ENCODE measurements at places on chromosomes 16 and 17.

GRCh38 chr16:75942351-75942750 lies 216.1 kb upstream of the CPHXL start:
- DNase-seq: no peak

DNA sequence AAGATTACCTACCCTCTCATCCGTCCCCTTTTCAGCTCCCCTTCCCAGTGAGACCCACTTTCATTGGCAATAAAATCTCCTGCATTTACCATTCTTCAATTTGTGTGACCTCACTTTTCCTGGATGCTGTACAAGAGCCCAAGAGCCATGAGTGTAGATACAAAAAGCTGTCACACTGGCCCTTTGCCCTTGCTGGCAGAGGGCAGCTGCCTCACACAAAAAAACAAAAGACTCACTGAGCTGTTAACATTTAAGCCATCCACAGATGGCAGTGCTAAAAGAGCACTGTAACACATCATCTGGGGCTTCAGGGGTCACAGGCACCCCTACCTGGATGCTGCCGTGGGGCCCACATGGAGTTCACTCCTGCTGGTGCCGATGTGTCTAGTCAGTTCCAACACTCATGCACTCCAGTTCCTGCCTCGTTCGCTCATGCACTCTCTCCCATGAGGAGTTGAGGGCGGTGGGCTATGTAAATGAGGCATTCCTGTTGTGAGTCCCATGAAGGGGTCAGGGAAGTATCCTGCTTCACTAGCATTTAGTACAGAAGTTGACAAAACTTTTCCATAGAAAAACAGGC lies 123.1 kb downstream of the CA10 start:
- no peak for DNase-seq

GRCh38 chr17:75595920-75596313 lies 8.3 kb downstream of the MYO15B start:
- no peak for DNase-seq

DNA sequence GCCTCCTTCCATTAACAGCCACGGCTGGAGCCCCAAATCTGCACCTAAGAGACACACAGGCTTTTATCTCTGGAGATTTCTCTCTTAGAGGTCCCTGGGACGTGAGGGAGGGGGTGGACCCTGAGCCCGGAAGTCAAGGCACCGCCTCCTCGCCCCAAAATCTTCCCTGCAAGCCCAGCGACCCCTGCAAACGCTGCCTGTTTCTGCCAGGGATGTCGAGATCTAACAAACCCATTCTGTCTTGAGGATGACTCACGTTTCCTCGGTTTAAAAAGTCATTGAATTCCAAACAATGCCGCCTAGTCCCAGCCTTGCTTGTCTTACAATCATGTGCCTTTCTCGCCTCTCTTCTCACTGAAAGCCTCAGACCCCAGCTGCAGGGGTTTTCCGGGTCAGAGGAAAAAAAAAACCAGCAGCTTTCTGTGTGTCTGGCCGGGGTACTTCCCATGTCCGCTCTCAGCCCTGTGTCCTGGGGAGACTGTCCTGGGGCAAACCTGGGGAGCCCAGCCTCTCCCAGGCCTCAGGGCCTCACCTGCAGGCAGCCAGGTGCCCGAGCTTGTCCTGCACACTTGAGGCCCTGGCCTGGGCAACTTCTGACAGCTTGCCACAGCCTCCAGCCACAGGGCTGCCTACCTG lies 15.4 kb downstream of the ARL2BP start:
- no peak for DNase-seq

DNA sequence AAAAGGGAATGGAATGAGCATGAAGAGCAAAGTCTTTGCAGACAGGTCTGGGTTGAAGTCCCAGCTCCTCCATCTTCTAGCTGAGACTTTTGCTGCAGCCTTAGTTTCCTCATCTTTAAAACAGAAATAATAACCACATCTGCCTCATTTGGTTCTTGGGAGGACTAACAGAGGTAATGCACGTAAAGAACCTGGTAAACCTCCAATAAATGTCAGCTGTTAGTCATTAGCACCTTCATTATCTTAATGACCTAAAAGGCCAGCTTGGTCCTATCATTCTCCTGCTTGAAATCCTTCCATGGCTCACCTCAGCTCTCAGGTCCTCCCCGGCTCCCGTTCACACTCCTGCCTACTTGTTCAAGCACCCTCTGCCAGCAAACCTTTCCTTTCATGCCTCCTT lies 51.8 kb downstream of the SKAP1 start:
- no peak for DNase-seq

DNA sequence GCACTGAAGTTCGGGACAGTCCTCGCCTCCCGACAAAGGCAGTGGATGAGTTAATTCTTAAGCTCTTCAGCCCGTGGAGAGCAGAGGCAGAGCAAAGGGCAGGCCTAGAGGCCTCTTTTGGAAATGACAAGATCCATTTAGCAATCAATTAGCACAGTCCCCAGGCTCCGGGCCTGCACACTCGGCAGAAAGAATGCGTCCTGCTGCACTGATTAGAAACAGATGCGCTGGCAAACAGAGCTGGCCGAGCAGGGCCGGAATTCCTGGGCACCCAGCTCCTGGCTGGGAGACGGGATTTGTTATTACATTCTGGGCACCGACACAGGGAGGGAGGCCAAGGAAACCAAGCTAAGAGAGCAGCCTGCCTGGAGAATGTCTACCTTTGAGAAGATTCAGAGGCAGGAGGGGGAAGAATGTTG lies 162.9 kb downstream of the COPRS start:
- peak; percentile 76 for DNase-seq

DNA sequence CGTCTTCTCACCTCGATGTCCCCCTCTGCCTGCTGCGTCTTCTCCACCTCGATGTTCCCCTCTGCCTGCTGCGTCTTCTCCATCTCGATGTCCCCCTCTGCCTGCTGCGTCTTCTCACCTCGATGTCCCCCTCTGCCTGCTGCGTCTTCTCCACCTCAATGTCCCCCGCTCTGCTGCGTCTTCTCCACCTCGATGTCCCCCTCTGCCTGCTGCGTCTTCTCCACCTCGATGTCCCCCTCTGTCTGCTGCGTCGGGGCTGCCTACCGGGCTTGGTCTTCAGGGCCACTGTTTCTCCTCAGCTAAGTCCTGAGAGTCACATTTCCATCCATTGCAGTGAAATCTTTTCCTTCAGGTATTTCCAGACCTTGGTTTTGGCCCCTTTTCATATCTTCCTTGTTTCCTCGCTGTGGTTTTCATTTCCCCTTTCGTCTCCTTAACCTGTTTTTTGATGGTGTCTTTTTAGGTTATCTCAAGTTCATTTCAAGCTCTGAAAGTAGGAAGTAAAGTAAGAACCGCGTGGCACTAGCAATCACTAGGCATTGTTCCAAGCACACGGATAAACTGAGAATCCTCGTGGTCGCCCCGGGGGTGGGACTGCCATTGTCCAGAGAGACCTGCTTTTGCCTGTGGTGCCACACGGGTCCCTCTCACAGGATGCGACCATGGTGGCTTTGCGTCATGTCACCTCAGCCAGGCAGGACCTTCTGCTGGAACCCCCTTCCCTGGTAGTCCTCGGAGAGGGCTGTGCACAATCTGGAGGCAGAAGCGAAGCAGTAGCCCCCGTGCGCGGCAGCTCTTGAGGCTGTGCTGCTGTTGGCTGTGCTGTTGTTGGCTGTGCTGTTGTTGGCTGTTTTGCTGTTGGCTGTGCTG lies 9.5 kb upstream of the ZNF750 start:
- DNase-seq: no peak

- no peak for DNase-seq
These were observed 99.0 kb downstream of the MYO1D start for GRCh38 chr17:32777922-32778321.

- DNase-seq: no peak
These were observed 1.0 kb upstream of the CREBBP start for GRCh38 chr16:3881499-3881990.

- DNase-seq: no peak
These were observed 14.8 kb downstream of the PSMD3 start for GRCh38 chr17:39995438-39995837.

DNA sequence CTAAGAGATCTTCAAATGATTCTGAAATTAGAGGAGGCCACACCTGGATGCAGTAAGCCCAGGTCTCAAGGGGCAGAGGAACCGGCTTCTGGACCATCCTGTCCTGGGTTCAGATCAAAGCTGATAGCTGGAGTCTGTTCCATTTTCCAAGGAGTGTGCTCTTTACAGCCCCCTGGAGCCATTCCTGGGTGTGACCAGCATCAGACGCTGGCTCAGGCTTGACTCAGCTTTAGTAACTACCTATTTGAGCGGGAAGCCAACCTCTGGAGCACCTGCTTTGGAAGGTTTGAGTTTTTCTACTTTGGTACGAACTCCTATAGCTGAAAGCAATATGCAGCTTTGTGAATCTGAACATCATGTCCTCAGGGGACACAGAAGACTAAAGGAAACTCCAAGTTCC lies 12.9 kb upstream of the BBS2 start:
- no peak for DNase-seq

DNA sequence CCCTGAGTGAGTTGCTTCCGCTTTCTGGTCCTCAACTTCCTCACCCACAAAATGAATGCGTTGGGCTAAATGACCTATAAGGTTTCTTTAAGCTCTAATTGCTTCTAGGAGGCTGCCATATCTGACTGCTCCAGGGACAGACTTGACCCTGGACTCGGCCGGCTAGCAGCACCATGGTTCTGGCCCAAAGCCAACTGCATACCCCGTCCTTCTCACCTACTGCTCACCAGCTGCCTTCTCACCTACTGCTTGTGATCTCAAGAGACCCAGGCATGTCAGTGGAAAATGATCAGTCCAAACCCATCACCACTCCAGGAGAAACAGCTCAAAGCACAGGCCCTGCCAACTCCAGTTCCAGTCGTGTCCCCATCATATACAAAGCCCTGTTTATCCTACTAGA lies 124.3 kb upstream of the IRX5 start:
- DNase-seq: no peak

- DNase-seq: no peak
These were observed 32.0 kb upstream of the PLLP start for GRCh38 chr16:57316390-57317017.

DNA sequence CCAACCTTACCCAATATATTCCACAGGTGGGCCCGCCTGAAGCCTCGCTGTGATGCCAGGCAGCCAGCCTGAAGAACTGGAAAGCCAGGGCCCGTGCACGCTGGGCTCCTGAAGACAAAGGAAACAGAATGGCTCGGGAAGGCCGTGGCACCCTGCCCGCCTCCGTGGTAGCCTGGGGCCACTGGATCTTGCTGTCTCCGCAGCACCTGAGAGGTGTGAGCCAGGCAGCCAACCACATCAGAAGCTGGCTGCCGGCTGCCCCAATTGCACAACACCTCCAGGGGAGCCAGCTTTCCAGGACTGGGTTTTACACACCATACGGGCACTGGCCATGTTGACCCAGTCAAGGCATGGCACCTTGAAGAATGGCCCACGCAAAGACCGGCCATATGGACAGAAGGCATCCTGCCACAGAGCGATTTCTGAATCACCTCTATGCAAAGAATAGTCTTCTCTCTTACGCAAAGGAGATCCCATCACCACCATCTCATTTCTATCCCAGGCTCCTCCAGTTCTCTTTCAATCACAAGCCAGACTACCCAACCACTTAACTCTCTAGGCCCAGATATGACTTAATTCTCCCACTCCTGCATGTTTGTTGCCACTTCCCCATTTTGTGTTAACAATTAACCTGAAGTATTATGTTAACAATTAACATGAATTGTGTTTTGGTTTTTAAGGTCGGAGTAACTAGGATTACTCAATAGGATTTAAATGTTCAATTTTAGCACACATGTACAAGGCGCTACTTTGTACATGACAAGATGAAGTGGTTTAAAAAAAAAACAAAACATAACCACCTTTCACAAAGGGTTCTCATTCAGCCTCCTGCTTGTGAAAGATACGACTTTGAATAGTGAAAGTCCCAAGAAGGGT lies 32.1 kb downstream of the ZFHX3 start:
- peak; percentile 48 for DNase-seq

GRCh38 chr17:3894911-3895343 lies 2.1 kb upstream of the CAMKK1 start:
- DNase-seq: peak; percentile 64

GRCh38 chr17:29682987-29683386 lies 60.3 kb upstream of the CORO6 start:
- DNase-seq: no peak

GRCh38 chr17:37648555-37648954 lies 5.3 kb upstream of the DDX52 start:
- no peak for DNase-seq

DNA sequence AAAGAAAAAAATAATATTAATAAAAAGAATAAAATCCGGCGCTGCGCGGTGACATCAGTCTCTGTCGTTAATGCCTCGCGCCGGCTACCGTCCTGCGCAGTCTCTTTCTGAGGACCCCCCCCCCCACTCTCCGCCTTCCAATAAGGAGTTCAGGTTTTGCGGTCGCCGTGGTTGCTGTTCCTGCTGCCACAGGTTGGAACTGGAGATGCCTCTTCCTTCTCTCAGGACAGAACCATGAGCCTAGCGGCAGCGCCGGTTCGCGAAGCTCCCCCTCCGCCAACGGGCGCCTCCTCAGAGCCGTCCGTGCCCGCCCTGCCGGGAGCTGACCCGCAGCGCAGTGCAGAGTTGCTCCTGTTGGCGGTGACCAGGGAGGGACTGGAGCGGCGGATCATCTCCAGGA lies 2093.4 kb downstream of the TP53TG3F start:
- DNase-seq: no peak

GRCh38 chr17:66667090-66667489 lies 167.8 kb upstream of the CACNG5 start:
- no peak for DNase-seq

DNA sequence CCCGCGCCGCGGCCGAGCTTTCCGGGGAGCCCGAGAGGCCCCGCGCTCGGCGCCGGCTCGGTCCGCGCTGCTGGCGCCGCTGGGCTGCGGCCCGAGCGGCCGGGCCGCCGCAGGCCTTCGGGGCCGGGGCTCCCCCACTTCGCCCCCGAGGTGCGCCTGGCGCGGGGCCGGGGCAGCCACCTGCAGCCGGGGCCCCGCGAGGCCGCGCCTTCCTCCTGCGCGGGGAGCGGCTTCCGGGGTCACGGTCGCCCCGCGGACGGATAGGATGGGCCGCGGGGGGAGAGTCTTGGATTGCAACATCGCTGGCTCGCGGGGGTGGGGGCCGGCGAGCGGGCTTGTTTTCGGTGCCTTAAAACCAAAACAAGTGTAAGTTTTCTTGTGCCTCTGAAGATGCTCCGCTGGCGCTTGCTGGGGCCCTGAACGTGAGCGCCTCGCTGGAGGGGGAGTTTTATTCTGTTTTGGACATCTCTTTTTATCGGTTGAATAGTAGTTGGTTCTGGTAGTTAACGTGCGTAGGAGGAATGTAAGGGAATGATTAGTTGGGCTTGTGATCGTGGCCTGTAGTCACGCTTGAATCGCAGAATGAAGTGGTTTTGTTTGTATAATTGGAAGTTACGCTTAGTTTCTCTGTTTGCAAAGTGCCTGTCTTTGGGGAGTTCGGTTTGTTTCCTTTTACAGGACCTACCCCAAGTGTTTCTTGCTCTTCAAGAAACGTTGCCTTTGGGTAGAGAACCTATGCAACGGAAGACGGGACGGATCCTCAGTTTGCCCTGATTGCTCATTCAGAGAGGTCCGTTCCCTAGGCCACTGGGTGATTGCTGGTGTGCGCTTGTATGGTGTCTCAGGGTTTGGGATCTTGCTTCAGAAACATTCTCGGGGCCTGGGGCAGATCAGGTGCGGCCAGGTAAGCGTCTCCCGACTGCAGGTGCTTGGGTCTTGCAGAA lies 724 bp downstream of the UBE2I start:
- peak; percentile 44 for DNase-seq

- no peak for DNase-seq
These were observed 561.6 kb upstream of the PSMD7 start for GRCh38 chr16:73735018-73735417.

GRCh38 chr16:12186774-12187335 lies 210.3 kb downstream of the SNX29 start:
- no peak for DNase-seq

- DNase-seq: no peak
These were observed 1.1 kb upstream of the RAB40B start for GRCh38 chr17:82699551-82699950.

- no peak for DNase-seq
These were observed 154.2 kb downstream of the VPS53 start for GRCh38 chr17:560432-560873.

All from mucosa of gallbladder (tissue), 1 donor.